ENCODE measurements at places on chromosomes 11 and 22.

- no peak for DNase-seq
Observed at GRCh38 chr11:126257144-126257543, 11.6 kb downstream of the SRPRA start.

DNA sequence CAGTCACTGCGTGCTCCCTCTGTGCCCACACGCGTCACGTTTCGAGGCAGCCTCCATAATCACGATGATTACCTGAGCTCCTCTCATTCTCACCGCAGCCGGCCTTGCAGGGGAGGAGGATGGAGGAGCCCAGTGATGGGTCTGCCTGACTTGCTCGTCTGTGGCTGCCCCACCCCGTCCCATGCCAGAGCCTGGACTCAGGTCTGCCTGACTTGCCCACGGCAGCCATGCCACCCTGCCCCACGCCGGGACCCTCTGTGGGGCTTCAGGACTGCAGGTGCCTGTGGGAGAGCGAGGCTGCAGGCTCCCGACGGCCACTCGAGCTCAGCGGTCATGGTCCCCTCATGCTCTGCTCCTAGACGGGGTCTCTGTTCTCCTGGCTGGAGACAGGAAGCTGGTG, 1025.1 kb downstream of the BRD1 start:
- DNase-seq: no peak

- peak; percentile 23 for DNase-seq
Observed at GRCh38 chr22:39556970-39557841, 13.3 kb upstream of the CACNA1I start.

GRCh38 chr11:111870113-111870512, 1.3 kb downstream of the ALG9 start:
- DNase-seq: no peak

DNA sequence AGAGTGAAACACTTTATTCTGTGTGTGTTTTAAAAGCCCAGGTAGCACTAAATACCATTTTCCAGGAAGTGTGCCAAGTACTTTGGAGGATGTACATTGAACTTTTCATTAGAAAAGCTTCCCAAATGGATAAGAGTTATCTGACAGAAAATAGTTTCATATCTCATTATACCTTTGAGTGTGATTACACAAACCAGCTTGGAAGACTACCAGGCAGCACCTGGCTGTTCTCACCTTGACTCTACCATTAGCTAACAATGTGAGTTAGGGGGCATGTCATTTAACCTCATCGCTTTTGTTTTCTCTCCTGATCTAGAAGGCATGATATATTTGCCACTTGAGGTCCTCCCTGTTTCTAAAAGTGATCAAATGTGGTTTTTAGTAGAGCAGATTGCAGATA, 50.2 kb downstream of the GRM5 start:
- no peak for DNase-seq

DNA sequence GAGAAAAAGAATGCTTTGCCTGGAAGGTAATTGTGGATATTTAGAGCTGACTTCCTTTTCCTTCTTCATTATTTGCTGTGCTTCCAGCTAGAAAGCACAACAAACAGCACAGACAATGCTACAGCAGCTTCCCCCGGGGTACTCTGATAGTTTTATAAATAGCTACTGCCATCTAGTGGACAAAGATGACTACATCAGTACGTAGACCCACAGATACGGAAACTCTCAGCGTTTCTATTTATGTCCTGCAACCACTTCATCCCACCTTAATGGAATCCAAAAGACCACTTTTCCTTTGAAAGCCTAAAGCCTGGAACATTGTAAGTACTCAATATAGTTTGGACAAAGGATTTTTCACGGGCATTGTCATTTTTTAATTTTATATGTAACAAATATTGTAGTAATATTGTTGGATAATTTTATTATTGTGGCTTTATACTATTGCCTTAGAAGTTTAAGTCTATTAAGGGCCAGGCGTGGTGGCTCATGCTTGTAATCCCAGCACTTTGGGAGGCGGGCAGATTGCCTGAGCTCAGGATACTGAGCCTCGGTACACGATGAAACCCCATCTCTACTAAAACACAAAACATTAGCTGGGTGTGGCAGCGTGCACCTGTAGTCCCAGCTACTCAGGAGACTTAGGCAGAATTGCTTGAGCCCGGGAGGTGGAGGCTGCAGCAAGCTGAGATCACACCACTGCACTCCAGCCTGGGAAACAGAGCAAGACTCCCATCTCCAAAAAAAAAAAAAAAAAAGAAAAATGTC, 7.5 kb downstream of the HSPA8 start:
- no peak for DNase-seq

GRCh38 chr22:49755631-49756001, 72.1 kb downstream of the BRD1 start:
- no peak for DNase-seq

GRCh38 chr11:85385547-85385946, 241.6 kb downstream of the DLG2 start:
- DNase-seq: no peak

- DNase-seq: no peak
Observed at GRCh38 chr11:78982473-78982872, 407.8 kb upstream of the NARS2 start.

DNA sequence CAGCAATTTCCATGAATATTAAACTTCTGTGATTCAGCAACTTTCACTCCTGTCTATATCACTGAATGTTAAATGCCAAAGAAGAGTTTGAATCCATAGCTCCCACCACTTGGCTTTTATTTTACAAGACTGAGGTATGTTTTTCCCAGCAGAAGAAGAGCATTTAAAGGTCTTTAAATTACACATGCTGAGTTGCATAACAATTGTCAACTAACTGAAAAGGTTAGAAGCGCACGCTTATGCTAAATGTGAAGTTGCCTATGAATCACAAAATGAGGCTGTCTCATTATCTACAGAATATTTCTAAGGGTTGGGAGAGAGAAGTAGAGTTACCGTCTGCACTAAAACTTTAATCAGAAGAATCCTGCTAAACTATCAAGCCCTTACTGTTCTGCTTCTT, 1086.3 kb downstream of the FAM181B start:
- DNase-seq: no peak

DNA sequence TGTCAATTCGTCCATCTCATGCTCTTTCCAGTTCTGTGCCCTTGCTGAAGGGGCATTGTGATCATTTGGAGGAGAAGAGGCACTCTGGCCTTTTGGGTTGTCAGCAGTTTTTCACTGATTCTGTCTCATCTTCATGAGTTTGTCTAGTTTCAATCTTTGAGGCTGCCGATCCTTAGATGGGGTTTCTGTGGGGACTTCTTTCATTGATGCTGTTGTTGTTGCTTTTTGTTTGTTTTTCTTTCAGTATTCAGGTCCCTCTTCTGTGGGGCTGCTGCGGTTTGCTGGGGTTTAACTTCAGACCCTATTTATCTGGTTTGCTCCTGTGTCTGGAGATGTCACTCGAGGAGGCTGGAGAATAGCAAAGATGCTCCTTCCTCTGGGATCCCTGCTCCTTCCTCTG, 224.3 kb downstream of the JRKL start:
- DNase-seq: no peak

DNA sequence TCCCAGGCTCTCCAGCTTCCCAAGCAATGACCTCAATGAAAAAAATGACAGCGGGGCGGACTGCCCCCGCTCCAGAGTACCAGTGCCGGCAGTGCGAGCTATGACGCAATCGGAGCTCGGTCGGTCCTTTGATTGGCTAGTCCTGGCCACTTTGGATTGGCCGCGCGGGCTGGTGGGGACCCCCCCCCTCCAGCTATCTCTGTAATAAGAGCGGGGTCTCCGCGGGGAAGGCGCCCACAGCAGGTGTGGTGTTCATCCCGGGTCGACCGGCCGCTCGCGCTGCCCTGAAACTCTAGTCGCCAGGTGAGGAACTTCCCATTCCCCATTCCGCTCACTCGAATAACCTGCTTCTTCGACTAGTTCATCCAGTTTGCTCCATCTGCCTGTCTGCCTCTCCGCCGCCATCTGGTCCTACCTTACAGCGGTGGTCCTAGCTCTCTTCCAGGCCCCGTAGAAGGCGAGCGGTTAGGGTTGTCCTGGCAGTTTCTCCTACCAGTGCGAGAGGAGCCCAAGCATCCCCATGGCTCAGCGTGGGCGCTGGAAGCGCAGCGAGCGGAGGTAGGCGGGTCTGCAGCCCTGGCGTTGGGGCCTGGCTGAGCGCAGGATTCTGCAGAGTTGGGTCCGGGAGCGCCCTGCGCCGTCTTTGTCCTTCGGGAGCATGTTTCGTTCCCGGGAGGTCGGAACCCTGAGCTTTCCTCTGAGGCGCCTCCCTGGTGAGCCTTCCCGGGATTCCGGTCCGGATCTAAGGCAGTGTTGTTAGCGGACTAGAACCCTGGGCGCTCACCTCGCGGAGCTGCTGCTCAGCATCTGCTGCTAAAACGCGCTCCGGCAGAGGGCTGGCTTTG, at the start of gene CALCB:
Gene CALCB, plus strand, starts transcription at position 233 of the 845 bp plus-strand sequence. CDS start 1,126 bp downstream, outside the sequence.
- no peak for DNase-seq

DNA sequence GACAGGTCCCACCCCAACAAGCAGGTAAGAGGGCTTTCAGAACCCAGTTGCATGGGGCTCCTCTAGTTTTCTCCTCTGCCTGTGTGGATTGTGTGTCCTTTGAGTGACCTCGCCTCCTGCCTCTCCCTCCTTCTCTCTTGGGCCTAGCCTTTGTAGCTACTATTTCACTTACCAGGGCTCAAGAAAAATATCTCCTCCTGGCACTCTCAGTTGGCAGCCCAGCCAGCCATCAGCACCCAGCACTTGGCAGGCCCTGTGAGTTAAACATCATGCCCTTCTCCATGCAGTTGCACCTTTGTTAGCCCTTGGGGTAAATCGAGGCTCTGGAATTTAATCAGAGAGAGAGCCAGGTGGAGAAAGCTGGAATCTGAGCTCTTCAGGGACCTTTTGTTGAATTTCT, 35.4 kb upstream of the SORL1-AS1 start:
- DNase-seq: no peak

- no peak for DNase-seq
Observed at GRCh38 chr22:42313204-42313603, 42.8 kb upstream of the TCF20 start.

DNA sequence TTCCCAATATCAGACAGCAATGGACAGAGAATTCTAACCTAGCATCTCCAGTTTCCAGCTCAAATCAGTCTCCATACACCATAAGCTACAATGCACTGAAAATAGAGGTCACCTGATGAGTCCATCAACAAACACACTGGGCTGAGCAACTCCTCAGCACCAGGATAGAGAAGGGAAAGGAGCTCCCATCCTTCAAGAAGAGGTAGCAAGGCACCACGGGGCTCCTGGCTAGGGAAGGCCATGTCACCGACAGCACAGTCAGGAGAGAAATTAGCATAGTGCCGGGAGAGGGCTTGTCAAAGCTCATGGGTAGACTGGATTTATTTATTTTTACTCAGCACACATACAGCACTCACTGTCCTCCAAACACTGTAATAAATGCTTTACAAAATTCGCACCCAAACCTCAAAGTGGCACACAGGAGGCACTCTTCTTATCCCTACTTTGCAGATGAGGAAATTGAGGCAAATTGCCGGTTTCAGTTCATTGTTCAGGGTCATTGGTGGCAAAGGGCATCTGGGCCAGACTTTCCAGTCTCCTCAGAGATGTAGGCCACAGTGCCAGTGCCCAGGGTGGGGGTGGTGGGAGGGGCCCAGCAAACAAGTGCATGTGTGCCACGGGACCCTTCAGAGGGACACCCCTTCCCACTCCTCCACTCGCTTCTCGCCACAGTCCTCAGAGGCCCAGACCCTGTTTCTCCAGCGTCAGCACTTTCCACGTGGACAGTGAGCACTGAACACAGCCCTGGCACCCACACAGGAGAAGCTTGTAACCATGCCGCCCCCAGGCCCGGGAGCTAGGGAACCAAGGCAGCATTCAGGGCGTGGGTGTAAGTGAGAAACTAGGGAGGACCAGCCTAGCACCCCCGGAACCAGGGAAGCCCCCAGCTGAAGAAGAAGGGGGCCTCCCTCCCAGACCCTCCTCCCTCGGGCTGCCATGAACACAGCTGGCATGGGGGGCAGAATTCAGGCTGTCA, 1417.4 kb downstream of the TBC1D22A start:
- DNase-seq: no peak

DNA sequence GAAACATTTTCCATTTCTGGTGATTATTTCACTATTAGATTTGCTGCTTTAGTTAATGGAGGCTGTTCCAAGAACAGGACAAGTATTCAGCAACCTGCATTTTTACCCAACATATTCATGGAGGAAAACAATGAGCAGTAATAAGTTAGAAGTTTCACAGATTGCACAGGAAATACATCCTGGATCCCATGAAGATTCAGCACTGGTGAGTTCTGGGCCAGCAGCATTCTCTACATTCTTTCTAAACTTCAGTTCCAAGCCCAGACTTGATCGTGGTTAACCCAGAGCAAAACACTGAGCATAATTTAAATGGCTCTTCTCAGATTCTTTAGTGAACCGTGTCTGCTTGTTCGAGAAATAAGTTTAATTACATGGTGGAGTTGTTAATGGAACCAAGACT, 3.8 kb downstream of the FJX1 start:
- no peak for DNase-seq

DNA sequence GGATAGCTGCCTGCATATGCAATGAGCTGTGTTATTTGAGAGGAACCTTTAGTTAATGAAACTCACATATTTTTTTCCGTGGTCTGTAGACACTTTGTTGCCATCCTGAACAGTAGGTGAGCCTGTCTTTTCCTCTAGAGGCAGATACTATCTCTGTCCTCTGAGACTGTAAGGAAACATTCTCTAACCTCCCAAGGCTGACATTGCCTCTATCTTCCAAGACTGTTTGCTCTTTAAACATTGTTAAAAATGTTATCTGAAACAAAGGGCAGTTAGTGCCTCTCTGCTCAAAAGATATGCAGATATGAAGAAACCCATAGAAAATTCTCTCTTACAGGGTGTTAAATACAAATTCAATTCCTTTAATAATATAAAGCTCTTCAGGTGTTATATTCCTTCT, 963.8 kb upstream of the CNTN5 start:
- DNase-seq: no peak

DNA sequence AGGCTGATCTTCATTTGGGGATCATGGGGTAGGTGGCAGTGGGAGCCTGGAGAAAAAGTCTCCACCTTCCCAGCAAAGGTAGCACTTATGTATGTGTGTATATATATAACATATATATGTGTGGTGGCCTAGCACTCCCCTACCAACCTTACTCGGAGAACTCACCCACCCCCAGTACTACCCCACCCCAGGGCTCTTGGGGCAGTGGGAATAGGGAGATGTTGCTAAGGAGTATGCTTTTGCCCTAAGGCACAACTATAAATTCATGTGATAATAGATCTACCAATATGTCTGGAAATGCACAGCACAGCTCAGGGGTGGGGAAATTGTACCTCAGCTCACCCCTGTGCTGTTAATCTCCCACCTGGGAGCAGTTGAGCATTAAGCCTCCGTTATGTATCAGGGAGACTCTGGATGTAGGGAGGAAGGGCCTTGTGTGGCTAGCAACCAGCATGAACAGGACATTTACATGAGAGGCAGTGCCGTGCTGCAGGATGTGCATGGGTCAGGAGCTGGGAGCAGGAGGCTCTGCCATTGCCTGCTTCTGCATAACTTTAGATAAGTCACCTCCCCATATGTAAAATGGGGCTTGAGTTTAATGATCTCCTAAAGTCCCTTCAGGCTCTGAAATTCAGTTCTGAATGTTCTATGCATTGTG, 57.3 kb downstream of the C11orf91 start:
- DNase-seq: no peak

DNA sequence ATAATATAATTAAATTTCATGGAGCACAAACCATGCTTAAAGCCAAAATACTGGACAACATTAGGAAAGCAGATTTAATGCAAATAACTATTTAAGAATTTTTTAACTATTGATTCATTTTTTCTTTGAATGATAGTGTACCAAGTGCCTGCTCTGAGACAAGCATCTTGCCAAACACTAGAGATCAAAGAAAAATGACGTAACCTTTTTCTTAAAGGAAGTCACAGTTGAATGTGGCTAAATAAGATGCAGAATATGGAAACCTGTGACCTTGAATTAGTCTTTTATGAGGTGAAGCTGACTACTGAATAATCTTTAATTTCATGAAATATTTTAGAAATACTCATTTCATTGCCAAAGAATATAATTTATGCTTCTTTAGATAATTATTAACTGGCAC, 104.0 kb downstream of the MSANTD4 start:
- DNase-seq: no peak

Measured in T-helper 17 cell (primary cell).